ENCODE measurements at places on chromosomes 12 and 14.
A peak's percentile ranks its signal among the peaks of the same experiment; 100 is the strongest.

DNA sequence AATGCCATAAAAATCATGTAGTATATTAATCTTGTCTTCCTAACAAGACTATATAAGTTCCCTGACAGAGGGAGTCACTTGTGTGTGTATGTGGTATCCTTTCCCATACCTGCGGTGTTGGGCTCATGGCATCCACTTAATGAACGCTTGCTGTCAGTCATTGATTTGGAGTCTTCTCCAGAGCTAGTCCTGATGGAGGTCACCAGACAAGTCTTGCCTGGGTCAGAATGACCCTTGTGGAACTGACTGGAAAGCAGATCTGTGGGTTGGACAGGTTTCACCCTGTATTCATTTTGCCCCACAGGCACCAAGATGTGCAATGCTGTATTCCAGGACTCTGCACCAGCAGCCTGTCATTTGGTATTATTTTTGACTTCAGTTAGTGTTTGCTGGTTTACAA is 27.3 kb upstream of the WNK1 start:
- no peak for DNase-seq

DNA sequence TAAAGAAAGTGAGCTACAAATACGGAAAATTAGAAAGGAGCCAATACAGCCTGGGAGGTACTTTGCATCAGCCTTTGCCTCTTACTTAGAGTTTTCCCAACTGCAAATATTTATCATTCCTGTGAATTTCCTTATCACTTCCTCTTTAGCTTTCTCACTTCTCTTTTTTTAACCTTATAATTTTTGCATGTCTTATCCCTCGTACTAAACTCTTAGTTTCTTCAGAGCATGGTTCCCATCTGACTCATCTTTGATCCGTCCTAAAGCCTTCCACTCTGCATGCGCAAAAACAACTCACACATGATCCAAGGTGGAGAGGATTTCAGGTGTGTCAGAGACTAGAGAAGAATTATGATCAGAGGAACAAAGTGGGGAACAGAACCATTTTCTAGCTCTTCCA is 9.6 kb upstream of the SNAPC1 start:
- DNase-seq = peak; percentile 63

DNA sequence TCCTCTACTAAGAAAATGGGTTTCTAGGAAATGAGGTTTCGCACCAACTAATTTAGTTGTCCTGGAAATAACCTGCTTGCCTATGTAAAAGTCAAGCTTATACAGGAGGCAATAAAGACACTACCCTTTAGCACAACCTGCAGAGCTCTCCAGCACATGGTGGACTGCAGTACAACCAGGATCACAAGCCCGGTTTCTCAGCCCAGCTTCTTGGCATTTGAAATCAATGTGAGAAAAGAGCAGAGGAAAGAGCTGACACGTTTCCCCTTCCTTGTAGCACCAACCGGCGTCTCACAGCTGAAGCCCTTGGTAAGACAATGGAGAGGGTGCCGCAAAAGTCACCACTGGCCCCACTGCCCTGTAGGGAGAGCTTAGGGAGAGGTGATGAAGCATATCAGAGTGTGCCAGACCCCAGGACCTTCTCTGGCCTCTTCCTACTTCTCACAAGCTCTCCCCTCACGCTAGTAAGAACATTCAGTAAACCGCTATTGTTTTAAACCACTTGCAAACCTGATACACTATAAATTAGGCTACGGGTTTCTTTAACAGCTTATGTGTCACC is 8.6 kb downstream of the SPTLC2 start:
- DNase-seq = no peak

GRCh38 chr14:104280085-104280901 is 141.9 kb downstream of the KIF26A start:
- no peak for DNase-seq

DNA sequence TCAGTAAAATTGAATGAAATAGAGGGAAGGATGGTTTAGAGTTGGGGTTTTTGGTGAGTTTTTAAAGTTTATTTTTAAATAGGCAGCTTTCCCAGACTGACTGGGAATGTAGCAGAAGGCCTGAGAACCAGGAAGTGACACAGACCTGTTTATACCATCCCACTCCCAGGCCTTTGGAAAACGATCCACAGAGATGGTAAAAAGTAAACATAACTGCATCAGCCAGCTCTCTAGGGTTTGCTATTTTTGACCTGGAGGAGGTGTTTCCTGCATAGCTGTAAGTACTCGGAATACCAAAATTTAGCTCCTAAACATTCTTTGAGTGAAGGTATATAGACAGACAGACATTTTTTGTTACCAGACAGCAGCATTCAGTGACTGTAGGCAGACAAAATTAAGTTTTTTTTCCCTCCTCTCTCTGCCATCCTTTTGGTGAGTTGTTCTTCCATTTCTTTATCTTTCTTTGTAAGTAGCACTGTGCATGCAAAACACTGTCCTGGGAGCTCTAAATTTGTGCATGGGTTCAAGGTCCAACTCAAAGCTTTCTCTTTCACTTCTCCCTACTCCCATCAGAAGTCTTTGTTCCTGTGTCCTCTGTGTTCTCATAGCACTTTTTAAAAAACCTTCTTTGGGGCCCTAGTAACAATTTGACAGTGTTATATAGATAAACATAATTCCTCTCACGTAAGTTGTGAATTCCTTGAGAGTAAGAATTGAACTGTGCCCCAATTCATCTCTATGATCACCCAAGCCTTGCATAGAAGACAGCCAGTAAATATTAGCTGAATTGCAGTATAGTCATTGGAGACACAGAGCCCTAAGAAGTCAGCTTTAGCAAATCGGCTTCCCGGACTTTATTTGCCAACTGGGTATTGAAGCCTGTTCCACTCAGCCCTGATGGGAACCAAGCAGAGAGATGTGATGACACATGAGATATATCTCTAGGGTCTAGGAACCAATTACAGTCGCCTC is 37.4 kb downstream of the SUSD6 start:
- DNase-seq = no peak

GRCh38 chr12:129169928-129170327 is 316.6 kb downstream of the GLT1D1 start:
- no peak for DNase-seq

- DNase-seq = no peak
Observed at GRCh38 chr12:47017901-47018475, 61.4 kb upstream of the PCED1B start.

DNA sequence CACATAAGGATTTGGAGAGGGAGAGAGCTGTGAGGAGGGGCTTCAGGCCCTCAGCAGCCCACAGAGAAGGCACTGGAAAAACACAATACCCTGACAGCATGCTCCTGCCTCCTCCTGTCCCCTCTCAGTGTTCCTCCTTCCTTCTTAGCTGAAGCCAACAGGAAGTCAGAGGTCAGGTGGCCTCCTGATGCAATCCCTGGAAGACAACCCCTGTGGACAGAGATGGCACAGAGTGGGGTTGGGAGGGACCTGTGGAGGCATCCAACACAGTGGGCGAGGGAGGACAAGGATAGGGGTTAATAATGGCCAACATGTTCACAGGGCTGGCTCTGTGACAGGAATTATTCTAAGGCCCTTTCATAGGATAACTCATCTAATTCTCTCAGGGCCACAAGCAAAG is 15.4 kb upstream of the IFI27L2 start:
- peak; percentile 21 for DNase-seq

GRCh38 chr14:102830474-102831045 is 53.3 kb downstream of the TRAF3 start:
- no peak for DNase-seq

- DNase-seq = no peak
Observed at GRCh38 chr14:52922656-52923055, 28.2 kb downstream of the FERMT2 start.

DNA sequence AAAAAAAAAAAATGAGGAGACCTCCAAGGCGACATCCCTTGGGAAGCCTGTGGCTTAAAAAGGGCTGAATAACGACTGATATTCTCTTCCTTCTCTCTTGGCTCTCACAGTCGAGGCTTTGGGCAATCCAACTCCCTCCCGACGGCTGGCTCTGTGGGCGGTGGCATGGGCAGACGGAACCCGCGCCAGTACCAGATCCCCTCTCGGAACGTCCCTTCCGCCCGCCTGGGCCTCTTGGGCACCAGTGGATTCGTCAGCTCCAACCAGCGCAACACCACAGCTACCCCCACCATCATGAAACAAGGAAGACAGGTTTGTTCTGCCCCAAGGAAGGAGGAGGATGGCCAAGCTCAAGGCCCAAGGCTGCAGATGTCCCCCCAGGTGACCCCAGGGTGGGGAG is 127.8 kb downstream of the GCH1 start:
- DNase-seq = no peak

- DNase-seq = peak; percentile 83
Observed at GRCh38 chr14:92529903-92530302, 16.3 kb downstream of the RIN3 start.

- DNase-seq = no peak
Observed at GRCh38 chr14:63418020-63418419, 99.3 kb upstream of the GPHB5 start.

DNA sequence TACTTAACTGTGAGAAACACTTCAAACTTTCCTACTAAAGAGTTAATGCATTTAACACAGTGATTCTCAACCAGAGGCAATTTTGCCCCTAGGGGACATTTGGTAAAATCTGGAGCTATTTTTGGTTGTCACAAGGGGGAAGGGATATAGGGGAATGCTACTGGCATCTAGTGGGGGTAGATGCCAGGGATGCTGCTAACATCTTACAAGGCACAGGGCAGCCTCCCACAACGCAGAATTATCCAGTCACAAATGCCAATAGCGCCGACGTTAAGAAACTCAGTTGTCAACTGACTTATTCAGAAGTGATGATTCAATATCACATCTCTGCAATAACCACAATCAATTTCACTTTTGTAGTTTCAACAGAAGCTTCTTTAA is 2.0 kb downstream of the EEA1 start:
- peak; percentile 74 for DNase-seq

DNA sequence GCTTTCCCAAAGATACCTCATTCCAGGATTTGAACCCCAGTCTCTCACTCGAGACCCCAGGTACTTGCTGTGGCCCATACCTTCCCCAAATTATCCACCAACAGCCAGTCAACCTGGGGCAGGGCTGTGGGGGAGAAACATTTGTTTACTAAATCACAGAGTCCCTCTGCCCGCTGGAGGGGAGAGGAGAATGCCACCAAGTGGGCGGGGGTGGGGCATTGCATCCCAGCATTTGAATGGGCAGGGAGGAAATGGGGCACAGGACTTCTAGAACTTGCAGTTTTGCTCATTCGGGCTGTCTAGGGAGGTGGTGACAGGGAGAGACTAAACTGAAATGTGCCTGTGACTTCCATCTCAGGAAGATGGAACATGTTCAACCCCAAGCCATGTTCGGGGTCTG is 10.9 kb upstream of the SERPINA9 start:
- DNase-seq = no peak

DNA sequence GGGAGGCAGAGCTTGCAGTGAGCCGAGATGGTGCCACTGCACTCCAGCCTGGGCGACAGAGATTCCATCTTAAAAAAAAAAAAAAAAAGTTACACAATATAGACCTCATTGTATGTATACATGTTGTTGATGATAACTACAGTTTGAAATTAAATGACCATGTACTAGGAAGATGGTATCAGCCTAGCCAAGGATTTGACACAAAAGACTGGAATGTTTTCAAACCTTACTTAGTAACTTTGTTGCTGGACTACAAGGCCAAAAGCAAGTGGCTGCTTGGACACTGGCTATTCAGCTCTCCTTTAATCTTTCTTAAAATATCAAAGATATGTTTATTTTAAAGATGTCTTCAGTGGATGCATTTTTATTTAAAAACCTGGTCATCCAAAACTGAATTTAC is 18.9 kb upstream of the NUDT4 start:
- no peak for DNase-seq

DNA sequence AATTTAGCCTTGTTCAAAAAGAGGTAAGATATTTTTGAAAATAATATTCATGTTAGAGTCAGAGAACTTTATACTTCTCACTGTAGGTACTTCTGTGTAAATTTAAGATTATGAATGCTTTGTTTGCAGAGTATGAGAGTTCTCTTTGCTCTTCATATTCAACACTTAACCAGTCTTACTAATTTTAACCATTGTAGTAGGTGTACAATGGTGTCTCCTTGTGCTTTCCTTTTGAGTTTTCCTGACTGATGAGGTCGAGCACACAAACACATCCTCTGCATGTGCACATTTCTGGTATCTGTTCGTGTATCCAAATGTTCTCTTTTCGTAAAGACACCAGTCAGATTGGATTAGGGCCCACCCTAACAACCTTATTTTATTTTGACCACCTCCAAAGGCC is 45.8 kb downstream of the MIA2 start:
- DNase-seq = no peak

DNA sequence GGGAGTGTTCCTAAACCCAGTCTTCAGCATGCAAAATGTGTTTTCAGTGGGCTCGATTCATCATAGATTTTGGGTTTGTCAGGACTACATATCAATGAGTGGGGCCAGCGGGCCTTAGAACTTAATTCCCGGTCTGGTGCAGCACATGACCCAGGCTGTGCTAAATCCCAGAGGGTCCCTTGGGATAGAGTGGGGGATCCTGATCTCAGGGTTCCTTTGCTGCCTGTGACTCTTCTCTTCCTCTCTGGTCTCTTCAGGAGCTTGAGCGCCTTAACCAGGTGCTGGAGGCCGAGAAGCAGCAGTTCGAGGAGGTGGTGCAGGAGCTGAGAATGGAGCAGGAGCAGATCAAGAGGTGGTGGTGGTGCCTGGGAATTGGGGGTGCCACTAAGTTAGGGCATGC is 37.5 kb downstream of the PLEKHD1 start:
- DNase-seq = no peak

- no peak for DNase-seq
Observed at GRCh38 chr12:126163984-126164383, 1098.7 kb downstream of the AACS start.

DNA sequence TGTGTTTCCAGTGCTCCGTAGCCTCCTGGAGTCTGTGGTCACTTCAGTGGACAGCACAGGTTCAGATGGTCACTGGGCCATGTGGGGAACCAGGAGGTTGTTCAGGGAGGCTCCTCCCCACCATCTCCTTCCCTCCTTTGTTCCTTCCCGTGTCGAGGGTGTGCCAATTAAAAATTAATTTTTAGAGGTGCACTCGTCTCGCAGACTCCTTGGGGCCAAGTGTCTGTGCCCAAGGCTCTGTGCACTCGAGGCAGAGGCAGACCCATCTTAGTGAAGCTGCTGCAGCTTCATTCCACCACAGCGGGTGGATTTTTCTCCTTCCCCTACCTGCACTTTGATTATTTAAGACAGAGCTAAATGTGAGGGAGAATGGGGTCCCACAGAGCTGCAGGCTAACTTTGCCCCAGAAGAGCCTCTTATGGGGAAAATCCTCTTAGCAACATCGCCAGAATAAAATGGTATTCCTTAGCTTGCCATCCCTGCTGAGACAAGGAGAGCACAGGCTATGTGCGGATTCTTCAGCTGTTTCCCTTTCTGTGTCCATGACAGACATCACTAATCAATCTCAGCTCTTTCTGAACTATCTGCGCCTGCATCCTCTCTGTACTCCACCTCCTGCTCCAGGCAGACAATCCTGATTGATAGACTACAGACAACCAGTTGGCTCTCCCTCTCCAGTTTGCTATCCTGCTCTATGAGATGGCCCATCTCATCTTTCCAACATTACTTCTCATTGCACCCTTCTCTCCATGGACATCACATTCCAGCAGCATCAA is 159.5 kb downstream of the VRK1 start:
- DNase-seq = no peak

- DNase-seq = peak; percentile 81
Observed at GRCh38 chr12:3885277-3886094, 12.3 kb upstream of the PARP11 start.
